Activated CD4-positive, alpha-beta memory T cell treated with anti-CD3 and anti-CD28 coated beads, Interleukin-2, amount 10 ng/mL, durations not matched to agents 7 days and 5 days (primary cell): ENCODE measurements at places on chromosomes 13 and 19. TPM values are rescaled to one million over a fixed set of nuclear protein-coding genes. Genes with fewer than 3 reads are reported as not detected.

Gene COG6
- 29.2 TPM for total RNA-seq

Gene ELF1
- 159 TPM for total RNA-seq

Gene SIGLEC9
- 1.1 TPM for total RNA-seq

Gene BCL2L12
- 74.3 TPM for total RNA-seq

Gene IGFL3
- not detected for total RNA-seq

Gene BEST2
- not detected for total RNA-seq

Gene DZIP1
- total RNA-seq: 0.40 TPM

- DNase-seq: peak; percentile 33
These were observed 65.0 kb upstream of the GTF2F2 start for GRCh38 chr13:45055198-45055901.

GRCh38 chr19:2201473-2202148, 34.5 kb downstream of the PLEKHJ1 start:
- DNase-seq: no peak

- no peak for DNase-seq
These were observed 7.1 kb upstream of the SIGLEC7 start for GRCh38 chr19:51135004-51135403.

DNA sequence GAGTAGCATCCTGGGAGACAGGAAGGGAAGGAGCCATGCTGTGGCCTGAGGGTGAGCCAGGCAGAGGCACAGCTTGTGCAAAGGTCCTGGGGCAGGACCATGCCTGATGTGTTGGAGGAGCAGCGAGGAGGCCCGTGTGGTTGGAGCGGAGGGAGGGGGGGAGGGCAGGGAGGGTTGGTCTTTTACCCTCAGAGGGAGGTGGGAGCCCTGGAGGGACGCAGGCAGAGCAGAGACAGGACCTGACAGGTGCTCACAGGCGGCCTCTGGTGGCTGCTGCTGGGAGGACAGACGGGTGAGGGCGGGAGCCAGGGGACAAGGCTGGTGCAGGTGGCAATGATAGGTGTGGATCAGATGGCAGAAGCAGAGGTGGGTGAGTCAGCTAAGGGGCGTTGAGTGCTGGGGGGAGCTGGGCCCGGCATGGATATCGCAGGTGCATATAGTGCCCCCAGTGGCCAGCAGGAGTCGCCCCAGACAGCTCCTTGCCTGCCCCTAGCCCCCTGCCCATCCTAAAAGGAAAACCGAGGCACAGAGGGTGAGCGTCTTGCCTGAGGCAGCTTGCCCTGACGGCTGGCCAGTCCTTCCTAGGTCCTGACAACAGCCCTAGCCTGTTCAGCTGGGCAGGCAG, 9.8 kb upstream of the GNA15 start:
- DNase-seq: peak; percentile 68

- no peak for DNase-seq
These were observed 30.9 kb upstream of the KCTD4 start for GRCh38 chr13:45231722-45232121.

- no peak for DNase-seq
These were observed 506.9 kb downstream of the TBC1D4 start for GRCh38 chr13:74975111-74975510.

GRCh38 chr13:63433546-63434150, 2018.0 kb upstream of the PCDH20 start:
- DNase-seq: no peak

DNA sequence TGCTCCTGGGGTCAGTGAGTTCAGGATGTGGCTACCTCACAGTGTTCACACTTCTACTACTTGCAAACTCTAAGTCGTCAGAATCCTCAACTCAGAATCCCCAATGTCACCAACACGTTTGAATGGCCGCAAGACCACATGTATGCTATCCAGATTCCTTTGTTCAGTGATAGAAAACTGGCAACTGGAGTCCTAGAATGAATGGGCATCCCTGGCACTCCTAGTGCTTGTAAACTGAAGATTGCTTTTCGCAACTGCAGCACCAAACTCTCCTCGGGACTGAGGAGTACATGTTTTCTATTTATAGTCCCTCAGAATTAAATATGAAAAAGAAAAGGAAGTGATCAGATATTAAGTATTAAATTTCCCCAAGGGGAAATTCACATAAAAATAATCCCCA, 4.9 kb downstream of the SMAD9 start:
- no peak for DNase-seq

DNA sequence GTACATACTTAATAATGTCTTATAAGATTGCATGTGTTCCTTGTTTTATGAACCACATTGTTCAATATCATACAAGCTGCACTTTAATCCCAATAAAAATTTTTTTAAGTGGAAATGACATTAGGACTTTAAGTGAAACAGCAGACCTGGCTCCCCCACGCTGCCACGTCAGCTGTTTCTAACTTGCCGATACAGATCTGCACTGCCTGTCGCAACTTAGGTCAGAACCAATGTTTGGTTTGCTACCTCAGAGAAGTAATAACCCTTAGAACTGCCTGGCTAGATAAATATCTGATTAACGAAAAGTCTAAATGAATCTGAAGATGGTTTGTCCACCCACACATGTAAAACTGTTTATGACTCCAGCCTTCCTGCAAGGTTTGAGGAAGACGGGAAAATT, 327.5 kb upstream of the DACH1 start:
- no peak for DNase-seq

DNA sequence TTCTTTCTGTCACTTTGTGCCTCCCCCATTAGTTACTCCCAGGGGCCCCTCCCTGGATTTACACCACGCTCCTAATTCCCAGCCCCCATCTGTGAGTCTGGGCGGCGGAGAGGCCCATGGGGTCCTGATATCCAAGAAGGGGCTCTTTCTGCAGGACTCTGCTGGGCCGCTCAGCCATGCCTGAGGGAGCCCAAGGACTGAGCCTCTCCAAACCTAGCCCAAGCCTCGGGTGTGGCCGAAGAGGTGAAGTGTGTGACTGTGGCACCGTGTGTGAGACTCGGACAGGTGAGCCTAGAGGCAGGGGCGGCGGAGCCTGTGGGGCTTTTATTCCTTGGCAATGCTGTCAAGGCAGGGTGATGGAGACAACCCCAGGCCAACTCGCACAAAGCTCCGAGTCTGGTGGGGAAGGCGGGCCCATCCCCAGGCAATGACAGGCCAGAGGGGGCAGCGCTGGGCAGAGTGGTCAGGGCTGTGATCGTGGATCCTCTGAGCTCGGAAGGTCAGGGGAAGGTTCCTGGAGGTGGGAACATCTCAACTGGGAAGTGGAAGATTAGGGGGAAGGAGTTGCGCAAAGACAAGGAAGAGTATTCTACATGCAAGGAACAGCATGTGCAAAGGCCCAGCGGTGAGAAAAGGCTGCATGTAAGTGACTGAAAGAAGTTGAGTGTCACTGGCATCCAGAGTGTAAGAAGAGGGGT, 1.6 kb downstream of the PLEKHG2 start:
- no peak for DNase-seq

DNA sequence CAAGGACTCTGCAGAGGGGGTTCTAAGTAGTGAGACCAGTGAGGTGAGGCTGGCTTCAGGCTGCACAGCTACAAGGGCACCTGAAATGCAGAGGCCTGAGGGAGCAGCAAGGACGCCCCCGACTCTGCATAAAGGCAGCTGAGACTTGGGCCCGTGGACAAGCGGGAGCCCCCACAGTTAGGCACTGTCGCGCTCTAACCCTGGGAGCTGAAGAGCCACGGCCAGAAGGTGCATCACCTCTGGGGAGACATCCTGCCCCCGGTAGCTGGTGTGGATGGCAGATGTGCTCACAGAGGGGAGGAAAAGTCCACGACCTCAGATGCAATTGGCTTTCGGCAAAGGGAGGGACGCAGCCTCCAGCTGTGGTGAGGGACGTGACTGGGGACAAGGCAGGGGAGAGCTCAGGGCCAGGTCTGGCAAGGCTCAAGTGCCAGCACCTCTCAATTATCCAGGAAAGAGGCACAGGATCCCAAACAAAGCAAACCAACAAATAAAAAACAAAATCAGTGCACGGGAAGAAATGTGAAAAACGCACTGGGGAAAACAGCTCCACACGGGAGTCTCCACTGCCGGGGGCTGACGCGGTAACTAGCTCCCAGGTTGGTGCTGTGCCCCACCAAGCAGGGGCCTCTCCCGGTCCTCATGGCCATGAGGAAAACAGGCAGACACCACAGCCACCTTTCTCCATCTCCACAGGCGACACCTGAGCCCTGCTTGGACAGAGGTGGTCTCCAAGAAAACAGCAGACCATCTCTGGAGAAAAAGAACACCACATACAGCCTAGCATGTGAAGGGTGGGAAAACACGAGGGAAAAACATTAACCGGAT, 23.0 kb upstream of the PLPP2 start:
- no peak for DNase-seq

DNA sequence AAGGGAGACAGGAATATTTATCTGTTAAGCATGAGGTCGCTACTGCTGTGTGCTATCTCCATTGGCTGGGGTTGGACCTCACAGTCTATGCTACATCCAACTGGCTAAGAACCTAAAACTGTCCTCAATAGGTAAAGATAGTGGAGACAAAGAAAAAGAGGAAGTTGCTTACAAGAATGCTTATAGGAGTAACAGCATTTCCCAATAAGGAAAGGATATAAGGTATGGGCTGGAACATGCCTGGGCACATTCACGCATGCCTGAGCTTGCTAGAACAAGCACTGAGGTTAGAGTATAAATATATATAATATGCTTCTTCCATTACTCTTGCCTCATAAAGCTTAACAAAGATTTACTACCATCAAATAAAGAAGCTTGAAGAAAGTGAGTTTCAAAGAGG, 47.9 kb upstream of the CEACAM21 start:
- DNase-seq: no peak

DNA sequence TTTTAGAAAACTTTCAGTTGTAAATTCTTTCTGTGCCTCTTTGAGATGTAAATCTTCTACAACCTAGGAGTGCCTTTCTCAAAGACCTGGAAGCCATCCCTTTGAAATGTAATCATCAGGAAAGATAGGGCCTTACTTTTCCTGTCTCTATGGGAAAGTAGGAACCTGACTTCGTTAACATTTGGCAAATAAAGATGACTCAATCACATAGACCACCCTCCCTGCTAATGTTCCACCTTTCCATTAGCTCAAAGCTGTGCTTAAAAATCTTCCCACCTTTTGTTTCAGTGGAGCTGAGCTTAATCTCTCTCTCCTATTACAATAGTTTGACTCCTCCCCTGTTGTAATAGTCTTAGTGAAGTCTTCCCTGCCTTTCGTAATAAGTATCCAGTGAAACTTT, 247.7 kb downstream of the OLFM4 start:
- no peak for DNase-seq

GRCh38 chr19:19428746-19429145, 23.3 kb downstream of the GATAD2A start:
- DNase-seq: no peak

- DNase-seq: no peak
These were observed 10.7 kb upstream of the FEM1A start for GRCh38 chr19:4780860-4781259.

DNA sequence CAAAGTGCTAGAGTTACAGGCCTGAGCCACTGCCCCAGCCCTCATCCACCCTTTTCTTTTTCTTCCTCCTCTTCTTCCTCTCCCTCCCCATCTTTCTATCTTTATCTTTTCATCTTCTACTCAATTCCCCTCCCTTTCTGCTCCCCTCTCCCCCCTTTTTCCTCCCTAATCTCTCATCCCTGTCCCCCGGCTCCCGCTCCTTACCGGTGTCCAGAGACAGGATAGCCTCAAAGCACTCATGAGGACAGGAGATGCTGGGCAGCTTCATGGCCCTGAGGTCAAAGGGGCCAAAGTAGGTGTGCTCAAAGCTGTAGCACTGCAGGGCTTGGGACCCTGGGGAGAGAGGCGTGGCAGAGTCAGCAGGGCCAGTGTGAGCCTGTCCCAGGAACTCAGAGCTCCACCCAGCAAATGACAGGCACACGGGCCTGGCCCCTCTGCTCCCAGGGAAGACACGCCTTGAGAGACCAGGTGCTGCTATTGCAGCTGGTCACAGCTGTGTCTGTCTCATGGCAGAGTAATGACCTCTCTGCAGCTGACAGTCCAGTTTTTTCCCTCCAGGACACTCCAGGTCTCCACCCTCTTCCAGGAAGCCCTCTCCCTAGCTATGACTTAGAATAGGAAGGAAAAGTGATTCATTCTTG, 2.6 kb downstream of the LYPD5 start:
- DNase-seq: no peak

DNA sequence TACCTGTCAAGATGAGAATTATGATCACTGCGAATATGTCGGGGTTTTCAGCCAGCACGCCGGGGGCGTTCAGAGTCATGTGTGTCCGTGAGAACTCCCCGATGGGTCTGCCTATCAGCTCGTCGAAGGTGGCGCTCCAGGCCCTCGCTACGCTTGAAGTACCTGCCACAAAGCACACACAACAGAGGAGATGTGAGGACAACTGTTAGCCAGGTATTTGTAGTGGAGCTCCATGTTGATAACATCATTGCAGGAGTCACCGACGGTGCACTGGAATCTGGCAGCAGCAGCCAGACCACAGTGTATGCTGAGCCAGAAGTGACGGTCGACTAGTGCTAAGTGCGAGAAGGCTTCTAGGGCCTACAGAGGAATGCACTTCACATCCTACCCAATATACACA, 62.7 kb downstream of the SLC7A1 start:
- DNase-seq: no peak

- no peak for DNase-seq
These were observed 5.9 kb downstream of the LAMP1 start for GRCh38 chr13:113302986-113303385.

GRCh38 chr13:41650706-41651105, 193.4 kb downstream of the RGCC start:
- no peak for DNase-seq

DNA sequence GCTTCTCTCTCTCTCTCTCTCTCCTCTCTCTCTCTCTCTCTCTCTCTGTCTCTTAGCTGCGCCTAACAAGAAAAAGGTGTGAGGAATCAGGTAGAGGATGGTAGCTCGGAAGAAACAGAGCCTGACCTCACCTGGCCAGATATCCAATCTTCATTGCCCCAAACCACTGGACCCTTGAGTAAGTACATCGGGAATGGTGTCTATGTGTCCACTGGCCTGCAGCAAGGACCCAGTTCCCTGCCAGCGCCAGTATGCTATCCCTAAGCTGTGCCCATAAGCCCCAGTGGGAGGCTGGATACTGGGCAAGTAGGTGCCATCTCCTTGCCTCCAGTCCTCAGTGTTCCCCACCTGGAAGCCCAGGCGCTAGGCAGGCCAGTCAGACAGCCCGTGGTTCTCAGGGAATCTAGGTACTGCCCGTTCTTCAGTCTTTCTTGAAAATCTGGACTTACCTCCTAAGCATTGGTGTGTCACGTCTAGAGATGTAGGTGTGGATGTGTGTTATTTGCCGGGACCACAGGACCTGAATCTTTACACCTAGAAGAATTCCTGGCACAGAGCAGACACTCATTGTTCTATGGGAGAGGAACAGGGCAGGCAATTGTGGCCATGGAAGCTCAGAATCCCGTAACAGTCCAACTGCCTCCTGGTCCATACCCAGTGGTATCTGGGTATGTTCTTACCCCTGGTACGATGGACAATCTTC, 7.3 kb downstream of the URAD start:
- DNase-seq: no peak

DNA sequence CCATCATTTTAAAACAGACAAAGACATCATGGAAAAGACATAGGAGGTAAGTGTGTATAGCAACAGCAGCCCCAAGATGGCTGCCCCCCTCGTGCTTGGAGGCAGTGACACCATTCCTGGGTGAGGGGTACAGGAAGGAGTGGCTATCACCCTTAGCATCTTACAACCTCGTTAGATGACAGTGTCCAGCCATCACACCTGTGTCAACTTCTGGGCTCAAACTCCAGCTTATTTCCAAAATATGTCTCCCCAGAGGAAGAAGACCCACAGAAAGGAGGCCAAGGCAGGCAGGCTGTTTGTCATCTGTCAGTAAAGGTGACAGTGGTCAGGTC, 27.5 kb downstream of the EPS15L1 start:
- DNase-seq: no peak
